NCI-H345 (cell line): ENCODE measurements at places on chromosomes 12 and 14.

DNA sequence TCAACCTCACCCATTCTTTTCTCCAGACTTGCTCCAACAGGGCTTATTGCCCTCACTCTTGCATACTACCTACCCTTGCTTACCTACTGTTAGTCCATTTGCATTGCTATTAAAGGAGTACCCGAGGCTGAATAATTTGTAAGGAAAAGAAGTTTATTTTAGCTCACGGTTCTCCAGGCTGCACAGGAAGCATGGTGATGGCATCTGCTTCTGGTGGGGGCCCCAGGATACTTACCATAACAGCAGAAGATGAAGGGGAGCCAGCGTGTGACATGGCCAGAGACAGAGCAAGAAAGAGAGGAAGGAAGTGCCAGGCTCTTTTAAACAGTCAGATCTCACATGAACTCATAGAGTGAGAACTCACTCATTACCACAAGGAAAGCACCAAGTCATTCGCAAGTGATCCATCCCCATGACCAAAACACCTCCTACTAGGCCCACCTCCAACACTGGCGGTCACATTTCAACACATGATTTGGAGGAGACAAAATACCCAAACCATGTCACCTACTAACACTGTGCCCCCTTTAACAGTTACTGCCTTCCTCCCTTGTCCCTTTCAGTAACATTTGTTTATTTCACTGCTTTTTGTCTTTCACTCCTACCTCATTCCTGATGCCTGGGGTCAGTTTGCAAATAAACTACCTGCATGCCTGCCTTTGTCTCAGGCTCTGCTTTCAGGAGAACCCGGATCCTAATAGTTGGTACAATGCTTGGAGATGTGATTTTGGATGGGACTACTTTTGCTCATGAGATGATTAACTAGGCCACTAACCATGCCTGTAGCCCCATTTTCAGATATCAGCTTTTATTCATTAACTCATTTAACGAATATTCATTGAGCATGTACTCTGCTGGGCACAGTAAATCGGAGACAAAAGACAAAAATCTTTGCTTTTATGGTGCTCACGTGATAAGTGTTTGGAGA lies 41.6 kb upstream of the CSRP2 start:
- DNase-seq: no peak

DNA sequence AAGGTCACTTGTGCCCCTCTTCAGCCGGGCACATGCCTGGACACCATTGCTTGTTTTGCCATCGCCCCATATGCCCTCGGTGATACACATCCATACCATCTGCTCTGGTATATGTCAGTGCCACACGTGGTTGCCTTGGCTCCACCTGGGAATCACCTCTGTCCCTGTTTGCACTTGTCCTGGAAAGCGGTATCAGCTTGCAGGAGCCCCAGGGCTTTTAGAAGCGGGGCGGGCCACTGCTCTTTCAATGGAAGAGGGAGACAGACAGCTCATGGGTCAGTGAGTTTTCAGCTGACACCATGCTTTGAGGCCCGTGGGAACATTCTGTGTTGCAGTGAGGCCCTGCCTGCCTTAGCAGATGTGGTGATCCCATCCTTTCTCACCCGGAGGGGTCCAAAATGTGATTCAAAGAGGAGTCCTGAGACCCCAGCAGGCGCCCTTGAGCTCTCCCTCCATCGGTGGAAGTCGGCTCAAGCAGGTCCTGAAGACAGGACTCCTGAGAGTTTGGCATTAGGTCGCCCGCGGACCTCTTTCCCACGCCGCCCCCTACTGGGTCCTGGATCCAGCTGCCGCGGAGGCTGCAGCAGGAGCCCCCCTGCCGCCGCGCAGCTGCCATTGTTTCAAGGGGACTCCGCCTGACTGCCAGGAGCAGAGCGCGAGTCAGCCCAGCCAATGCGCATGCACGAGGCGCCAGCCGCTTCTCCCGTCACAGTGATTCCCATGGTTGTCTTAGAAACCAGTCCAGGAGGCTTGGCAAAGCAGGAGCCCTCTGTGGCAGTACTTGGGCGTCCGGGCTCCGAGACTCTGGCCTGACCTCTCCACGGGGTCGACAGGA lies 773.2 kb upstream of the ALG10B start:
- peak; percentile 2 for DNase-seq

GRCh38 chr14:19947413-19948090 lies 16.8 kb downstream of the OR4K1 start:
- DNase-seq: no peak

DNA sequence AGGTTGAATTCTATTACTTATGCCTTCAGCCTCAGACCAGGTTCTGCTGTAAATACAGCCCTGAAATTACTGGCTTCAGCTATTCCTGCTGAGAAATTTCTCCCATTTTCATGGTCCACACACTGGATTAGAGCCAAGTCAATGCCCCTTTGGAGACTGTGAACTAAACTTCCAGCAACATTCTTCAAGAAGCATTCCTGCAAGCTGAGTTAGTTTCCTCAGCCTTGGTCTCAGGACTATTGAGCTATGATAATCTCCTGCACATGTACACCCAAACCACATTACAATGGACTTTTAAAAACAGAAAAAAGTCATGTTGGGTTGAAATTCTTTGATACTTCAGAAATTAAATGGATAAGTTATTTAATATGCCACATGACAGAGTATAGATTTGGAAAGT lies 58.0 kb upstream of the AVPR1A start:
- no peak for DNase-seq

DNA sequence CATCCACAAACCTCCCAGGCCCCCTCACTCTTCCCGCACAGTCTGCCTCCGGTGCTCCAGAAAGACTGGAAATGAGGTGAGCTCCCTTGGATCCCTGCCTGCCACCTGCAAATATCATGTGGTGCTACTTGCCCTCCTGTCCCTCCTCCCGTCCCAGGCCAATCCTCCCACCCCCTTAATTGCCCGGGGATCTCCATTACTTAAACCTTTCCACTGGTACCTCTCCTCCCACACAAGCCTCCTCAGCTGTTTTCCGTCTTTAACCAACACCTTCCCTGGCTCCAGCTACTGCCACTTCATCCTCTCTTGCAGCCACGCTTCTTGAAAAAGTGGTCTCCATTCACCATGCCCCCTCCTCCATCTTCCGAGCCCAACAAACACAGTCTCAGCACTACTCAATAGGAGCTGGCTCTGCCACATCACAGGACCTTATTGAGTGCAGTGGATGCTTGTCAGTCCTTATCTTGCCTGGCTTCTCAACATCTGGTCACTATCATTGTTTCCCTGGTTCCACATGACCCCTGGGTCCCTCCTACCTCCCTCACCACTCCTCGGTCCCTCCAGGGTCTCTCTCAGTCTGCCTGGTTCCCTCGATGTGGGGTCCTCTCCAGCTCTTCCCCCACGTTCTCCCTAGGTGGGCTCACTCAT lies 11.5 kb downstream of the FAIM2 start:
- DNase-seq: no peak

GRCh38 chr12:95083471-95083870 lies 10.1 kb upstream of the NR2C1 start:
- no peak for DNase-seq

DNA sequence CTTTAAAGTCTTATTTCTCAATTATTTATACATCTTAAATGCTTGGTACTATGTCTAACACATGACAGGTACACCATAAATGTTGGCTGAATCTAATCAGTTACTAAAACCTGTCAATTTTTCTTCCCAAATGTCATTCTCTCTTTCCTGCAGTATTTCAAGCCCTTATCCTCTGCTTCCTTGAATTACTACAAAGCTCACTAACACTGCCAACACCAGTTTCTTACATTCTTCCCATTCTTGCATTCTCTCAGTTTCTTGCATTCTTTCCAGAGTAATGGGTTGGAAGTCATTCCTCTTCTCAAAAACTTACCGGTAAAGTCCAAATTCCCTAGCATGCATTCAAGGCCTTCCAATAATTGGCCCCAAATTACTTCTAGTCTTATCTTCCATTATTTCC lies 9.6 kb upstream of the SMARCC2 start:
- DNase-seq: no peak

DNA sequence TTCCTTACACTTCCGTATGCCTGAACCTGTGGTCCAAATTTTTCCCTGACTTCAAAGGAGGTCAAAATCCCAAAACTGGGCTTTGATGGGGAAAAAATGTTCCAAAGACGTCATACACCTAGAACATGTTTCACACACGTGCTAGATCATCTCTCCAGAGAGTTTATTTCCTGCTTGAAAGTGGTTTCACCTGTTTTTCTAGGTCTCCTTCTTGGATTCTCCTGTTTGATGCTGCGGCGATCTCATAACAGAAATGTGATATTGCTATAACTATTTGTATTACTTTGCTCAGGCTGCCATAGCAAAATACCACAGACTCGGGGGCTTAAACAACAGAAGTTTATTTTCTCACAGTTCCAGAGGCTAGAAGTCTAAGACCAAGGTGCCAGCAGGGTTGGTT lies 19.7 kb upstream of the TMCC3 start:
- DNase-seq: no peak

- DNase-seq: peak; percentile 5
Measured at GRCh38 chr14:56524971-56525677, 54.5 kb upstream of the TMEM260 start.

DNA sequence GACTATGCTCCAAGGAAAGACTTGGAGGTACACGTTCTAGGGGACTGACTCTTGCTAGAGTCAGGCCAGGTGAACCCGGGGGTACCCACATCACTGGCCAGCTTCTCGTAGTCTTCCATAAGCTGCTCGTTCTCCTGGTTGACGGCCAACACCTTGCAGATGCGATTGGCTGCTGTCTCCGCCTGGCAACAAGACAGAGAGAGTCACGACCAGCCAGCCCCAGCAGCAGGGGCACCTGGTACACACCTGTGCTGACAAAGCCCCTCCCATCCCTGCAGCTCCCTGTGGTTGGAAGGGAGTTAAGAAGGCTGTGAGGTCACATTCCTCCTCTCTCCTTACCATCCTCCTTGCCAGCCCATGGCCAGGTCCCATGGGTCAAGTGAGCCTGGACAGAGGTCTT lies 85.5 kb downstream of the ACTN1 start:
- DNase-seq: no peak

DNA sequence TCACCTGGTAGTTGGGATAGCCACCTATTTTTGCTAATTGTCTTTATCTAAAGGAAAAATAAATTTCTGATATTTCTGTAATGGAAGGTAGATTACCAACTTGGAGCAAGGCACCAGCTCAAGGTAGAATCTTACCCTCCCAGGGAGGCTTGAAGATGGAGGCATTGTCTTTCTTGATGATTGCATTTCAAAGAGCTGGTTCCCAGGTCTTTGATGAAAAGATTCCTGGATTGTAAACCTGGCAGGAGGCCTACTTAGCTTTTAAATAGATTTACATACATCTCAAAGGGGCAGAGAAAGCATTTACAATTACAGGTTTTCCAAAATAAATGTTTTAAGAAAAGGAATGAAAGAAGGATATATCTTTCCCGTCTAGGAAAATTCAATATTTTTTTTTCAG lies 729.2 kb downstream of the LRFN5 start:
- no peak for DNase-seq

DNA sequence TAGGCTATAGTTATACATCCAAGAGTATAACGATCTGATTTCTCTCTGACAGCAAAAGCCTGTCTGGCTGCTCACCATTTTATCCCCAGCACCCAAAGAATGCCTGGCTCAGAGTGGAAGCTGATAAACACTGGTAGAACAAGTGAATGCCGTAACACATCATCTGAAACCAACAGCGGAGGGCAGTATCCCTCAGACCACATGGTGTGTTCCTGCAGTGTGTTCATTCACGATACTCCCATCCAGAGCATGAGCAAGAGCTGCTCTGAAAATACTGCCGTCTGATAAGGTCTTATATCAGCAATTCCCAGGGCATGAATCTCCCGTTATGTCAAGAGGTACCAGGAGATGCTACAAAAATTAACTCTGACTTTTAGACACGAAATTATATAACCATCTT lies 95.9 kb downstream of the TTC7B start:
- DNase-seq: no peak

DNA sequence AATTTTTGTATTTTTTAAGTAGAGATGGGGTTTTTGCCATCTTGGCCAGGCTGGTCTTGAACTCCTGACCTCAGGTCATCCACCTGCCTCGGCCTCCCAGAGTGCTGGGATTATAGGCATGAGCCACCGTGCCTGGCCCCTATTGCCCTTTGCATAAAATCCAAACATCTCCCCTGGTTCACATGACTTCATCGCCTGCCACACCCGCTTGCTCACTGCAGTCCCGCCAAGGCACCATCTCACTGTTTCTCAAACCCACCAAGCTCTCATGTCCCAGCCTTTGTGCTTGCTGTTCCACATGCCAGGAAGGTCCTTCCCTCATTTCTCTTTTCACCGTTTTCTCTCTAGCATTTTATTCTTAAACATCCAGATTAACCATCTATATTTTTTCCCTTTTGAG lies 9.7 kb downstream of the RHOF start:
- DNase-seq: no peak
